ENCODE measurements at places on chromosomes 7 and 10.

DNA sequence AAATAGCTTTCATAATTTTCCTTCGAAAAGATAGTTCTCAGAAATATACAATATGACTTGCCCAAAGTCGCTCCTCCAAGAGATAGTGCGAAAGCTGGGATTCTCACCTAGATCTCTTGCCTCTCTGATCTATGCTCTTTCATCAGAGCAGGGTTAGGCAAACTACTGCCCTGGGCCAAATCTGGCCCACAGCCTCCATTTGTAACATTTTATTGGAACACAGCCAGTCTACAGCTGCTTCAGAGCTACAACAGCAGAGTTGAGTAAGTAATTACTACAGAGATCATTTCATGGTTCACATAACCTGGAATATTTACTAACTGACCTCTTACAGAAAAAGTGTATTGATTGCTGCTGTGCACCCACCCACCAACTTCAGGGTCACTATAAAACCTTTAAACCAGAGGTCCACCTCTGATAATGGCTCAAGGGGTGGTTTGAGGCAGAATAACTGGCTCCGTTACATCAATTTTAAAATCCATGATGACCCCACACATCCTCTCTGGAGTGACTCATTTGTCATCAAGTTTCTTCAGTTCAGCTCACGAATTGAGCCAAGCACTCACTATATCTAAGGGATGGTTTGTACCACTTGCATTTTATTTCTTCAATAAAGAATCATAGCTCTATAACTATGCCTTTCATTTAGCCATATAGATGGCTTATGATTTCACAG lies 1019.0 kb downstream of the XPNPEP1 start:
- no peak for DNase-seq

- no peak for DNase-seq
These were observed 141.1 kb downstream of the LRMDA start for GRCh38 chr10:75572478-75572877.

DNA sequence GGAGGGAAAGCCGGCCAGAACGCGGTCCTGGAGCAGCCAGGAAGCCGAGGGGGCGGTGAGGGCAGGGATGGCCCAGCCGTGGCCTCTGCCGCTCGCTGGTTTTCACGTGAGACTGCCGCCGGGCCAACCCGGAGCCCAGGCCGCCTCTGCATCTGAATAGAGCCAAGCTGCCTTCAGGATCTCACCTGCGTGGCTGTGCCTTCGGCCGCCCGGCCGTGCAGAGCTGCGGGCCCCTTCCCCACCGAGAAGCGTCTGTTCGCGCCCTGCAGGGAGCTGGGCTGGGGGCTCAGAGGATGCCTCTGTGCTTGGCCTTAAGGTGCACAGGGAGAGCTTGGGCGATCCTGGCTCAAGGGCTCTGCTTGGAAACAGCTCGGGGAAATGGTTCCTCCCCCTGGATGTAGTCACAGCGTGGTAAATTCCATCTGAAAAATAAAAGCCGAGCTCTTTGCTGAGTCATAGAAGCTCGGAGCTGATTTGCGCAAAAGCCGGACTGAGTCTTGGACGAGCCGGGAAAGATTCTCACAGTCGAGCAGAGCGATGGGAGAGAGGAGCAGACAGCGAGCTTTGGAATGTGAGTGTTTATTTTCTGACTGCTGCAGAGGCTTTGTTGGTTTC lies at the start of gene JAKMIP3:
Gene JAKMIP3, plus strand, starts transcription at position 456 of the 615 bp plus-strand sequence. CDS start 38,863 bp downstream, outside the sequence.
- no peak for DNase-seq

DNA sequence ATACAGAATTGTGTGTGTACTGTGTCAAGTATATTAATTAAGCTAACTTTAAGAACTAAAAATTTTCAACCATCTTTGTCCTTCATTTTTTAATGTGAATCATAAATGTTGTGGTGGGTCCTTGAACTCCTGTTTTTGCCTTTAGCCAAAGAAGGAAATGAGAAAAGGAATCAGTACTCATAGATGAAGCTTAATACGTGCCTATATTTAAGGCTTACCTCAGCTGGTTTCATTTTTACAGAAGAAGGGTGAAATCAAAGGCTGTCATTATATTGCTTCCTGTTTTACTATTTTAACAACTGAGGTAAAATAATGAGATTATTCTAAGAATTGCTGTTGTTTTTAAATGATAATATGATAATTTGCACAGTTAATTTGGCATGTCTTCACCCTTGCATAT lies 6.3 kb upstream of the SNX13 start:
- DNase-seq = no peak

DNA sequence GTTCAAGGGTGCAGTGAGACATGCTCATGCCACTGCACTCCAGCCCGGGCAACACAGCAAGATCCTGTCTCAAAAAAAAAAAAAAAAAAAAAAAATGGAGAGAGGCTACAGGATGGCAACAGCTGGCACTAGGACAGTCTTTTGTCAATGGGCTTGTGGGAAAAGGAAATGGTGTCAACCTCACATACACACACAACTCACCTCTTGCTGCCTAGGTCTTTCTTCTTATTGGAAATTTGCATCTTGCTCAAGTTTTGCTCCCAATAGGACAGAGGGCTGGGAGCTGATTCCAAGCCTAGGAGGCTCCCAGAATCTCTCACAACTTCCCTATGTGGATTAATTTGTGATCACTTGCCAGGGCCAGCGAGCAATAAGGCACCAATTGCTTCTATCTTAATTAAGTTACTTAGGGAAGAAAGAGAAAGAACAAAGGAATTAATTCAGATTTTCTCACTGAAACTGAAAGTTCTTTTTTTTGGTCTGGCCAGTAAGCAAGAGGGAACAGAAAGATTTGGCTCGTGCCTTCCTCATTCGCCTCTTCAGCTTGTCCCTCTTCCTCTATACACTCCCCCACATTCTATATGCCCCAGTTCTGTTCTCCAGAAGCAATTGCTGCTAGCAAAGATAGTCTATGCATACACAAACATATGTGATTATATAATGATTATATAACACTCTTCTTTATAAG lies 33.8 kb downstream of the MAP3K8 start:
- no peak for DNase-seq

DNA sequence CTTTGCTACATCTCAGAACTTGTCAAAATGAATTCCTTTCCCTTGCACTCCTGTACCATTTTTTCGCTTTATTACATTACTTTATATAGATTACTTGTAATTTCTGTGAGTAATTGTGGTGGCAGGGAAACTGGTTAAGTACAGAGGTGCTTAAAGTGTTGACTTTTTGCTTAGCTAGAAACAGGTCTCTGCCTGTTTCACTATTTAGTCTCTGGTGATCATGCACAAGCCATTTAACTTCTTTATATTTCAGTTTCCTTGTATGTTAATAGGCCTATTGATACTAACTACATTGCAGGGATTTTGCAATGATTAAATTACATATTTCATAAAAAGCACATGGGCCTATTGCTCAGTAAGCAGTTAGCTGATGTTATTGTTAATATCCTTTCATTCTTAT lies 233.8 kb downstream of the PRKG1 start:
- DNase-seq = no peak

- no peak for DNase-seq
These were observed 157.8 kb downstream of the DNAJB6 start for GRCh38 chr7:157494506-157495176.

DNA sequence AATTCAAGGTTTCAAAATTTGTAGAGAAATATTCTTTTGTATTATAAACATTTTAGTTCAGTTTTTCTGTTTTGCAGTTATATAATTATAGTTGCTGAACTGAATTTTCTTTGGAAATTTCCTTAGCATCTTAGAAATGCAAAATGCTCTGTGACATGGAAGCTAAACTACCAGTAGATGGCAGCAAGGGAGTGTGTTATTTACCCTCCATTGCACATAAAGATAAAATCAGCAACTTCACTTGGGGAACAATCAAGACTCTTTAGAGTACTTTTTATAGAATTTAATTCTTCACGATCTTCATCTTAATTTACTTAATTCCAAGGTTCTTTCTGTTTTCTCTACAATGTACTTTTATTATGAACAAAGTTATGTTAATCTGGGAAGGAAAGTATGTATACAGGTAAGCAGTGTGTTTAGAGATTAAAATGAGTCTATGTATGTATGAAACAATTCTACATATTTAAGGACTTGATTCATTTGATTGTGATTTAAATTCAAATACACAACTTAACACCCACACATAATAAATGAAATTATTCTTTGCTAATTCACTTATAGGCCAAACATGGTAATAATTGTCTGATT lies 404.2 kb downstream of the THSD7A start:
- no peak for DNase-seq

DNA sequence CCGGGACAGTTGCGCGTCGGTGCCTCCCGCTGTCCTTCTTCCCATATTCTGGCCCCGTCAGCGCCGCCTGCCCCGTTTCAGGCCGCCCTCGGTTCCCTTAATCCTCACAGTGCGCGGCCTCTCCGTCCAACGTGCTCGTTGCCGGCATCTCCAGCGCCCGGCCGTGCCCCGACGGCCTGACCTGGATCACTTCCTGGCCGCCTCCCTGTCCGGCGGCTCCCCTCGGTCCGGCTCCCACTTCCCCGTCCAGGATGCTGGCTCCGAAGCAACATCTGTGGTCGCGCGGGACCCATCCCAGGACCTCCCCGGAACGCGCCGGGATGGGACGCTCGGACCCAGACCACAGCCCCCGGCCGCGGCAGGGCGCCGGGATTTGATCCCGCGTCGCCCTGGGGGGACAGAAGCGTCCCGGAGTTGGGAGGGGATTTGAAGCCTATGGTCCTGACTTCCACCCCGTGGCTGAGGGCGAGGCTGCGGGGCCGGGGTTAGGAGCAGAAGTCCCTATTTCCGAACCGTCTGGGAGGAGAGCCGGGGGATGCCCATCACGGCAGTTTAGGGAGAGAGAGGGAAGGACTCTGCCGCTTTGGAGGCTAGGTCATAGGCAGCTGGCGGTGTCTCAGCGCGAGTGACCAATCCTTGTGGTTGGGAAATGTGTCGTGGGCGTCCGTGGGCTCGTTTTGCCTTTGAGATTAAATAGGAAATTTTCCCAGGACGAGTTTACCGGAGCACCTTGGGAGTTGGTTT lies 53.8 kb downstream of the KCTD7 start:
- no peak for DNase-seq

GRCh38 chr7:106693677-106694353 lies 32.9 kb upstream of the CCDC71L start:
- DNase-seq = no peak

- DNase-seq = no peak
These were observed 787.7 kb downstream of the GRID1 start for GRCh38 chr10:85578860-85579259.

GRCh38 chr7:159067576-159068487 lies 76.8 kb downstream of the VIPR2 start:
- DNase-seq = no peak

- no peak for DNase-seq
These were observed 250.2 kb downstream of the COBL start for GRCh38 chr7:51066405-51066882.

GRCh38 chr7:116647290-116647689 lies 24.7 kb upstream of the MET start:
- DNase-seq = no peak

- DNase-seq = no peak
These were observed 225.0 kb downstream of the CELF2 start for GRCh38 chr10:11242443-11243387.

DNA sequence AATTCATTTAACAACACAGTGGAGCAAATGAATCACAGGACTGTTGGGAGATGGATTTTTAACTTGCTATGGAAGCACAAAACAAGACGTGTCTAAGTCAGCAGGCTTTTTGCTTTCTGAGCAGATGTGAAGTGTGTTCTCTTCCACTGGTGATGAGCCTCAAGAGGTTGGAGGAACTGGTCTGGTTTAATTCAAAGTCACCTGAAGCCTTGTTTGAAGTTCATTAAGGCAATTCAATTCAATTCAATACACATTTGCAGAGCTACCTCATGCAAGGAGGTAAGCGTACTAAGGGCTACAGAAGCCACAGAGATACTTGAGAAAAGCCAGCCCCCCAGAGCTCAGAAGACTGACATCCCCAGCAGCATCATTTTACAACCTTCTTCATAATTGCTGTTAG lies 68.4 kb upstream of the PALS2 start:
- no peak for DNase-seq

DNA sequence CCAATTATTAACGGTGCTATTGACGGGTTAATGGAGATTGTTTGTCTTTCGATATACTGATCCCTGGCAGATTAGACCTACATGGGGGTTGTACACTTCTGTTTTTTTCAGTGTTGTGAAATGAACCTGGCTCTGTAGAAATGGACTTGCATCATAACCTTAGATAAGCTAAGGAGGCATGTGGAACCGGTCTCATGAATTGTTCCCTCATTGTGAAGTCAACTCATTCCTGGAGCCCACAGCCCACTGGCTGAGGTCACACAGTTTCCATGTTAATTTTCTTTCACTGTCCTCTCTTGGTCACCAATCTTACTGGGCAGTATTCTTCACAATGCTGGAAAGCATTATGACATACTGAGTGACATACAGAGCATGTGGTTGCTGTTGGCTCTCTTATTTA lies 202.8 kb downstream of the BMPER start:
- no peak for DNase-seq

DNA sequence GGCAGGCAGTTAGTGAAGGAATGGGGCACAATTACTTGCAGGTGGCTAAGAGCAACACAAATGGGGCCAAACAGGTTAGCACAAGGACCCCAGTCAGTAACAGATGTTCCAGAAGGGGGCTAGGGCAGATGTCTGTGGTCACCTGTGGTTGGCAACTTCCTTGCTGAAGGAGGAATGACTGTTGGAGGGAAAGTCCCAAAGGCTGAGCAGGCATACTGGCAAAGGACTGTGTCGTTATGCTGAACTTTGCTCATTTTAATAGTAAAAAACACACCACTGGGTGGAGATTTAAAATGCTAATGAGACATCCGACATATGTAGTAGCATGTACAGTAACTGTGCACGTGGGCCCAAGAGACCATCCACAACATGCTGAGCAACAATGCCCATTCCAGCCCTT lies 511.6 kb downstream of the CALN1 start:
- DNase-seq = no peak

- no peak for DNase-seq
These were observed 37.3 kb downstream of the CYP17A1 start for GRCh38 chr10:102799691-102800471.

DNA sequence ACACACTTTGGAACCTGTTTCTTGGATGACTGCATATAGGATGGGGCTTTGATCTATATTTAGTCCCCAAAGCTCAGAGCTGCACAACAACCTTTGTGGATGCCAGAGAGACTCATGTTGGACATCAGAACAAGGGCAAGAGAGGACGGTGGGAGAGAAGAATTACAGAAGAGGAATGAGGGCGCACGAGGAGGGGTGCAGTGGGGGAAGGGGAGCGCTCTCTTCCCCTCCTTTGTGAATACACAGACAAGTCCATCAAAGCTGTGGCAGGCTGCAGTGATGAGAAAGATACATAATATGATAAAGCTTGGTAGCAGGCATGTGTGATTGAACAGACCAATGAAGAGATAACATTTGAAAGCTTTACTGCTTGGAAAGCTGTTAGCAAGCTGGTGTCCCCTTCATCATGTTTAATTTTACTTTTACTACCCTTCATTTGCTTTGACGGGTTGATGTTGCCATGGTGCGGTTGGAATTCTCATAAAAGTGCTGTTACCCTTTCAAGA lies 857.8 kb downstream of the KCNMA1 start:
- DNase-seq = no peak

Data from activated CD4-positive, alpha-beta T cell treated with anti-CD3 and anti-CD28 coated beads, Interleukin-2, amount 50 U/mL, for 1 hour (primary cell).